Fibroblast of skin of right quadriceps (primary cell): ENCODE measurements at places on chromosomes 11 and 22.
A peak's percentile ranks its signal among the peaks of the same experiment; 100 is the strongest.

GRCh38 chr22:26751217-26751616, 93.8 kb downstream of the MIAT start:
- peak; percentile 54 for DNase-seq

GRCh38 chr11:128045094-128045725, 542.1 kb downstream of the ETS1 start:
- DNase-seq, result peak; percentile 57

- no peak for DNase-seq
Measured at GRCh38 chr11:112293614-112294013, 33.0 kb upstream of the PLET1 start.

- DNase-seq, result no peak
Measured at GRCh38 chr11:36039471-36039870, 95.6 kb downstream of the LDLRAD3 start.

GRCh38 chr11:110858547-110858921, 146.3 kb upstream of the ARHGAP20 start:
- no peak for DNase-seq

GRCh38 chr11:79285756-79286155, 155.1 kb downstream of the TENM4 start:
- peak; percentile 21 for DNase-seq

GRCh38 chr22:45033136-45033535, 23.3 kb upstream of the PHF21B start:
- DNase-seq, result no peak

DNA sequence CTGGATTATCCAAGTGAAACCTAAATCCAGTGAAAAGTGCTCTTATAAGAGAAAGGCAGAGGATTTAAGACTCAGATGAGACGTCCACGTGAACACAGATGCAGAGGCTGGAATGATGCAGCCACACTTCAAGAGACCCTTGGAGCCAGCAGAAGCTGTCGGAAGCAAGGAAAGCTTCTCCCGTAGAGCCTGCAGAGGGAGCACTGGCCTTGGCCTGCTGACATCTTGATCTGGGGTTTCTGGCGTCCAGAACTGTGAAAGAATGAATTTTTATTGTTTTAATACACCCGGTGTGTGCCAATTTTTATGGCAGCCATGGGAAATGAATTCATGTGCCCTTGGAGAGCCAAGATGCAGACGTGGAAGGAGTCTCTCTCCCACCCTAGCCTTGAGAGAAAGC, 407.0 kb upstream of the B3GAT1 start:
- no peak for DNase-seq

DNA sequence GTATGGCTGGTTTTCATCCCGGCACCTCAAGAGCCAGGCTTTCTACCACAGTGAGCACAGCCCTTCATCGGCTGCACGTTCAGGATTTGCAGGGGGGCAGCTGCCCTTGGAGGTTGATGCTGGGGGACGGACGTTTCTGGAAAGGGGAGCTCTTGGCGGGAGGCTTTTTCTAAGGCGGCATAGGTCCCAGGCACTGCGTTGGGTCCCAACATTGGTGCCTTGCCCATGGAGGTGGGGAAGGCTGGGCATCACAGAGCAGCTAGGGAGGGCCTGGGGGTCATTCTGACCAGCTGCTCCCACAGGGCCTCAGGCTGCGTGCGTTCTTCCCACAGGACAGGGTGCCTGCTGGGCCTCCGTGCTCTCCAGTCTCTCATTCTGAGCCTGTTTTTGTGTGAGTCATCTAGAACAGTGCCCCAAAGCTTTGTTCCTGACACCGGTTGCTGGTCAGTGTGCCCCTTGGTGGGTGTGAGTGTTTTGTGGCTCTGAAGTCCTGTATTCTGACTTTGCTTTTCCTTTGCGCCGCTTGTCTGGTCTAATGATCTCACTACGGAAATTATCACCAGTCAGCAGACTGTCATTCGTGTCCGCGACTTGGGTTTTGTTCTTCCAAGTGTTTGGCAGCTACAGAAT, 275.9 kb downstream of the TBC1D22A start:
- DNase-seq, result no peak

DNA sequence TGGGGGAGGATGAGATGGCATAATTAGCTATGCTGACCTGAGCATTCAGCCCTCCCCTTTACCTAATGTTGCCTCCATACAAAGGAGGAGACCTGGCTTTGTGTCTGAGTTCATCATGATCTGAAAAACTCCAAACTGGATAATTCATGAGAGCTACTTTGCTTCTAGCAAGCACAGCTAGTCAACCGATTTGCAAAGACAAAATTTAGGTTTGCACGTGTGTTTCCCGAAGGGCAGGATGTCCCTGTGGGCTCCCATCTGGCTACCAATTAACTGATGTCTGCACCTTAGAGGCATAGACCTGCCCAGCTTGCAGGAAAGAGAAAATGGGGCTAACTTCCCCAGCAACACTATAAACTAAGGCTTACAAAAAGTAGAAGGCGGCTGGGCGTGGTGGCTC, 42.2 kb upstream of the POU2AF1 start:
- no peak for DNase-seq

GRCh38 chr22:38285018-38285417, 12.2 kb upstream of the TMEM184B start:
- no peak for DNase-seq

GRCh38 chr11:20373147-20373546, 9.6 kb downstream of the HTATIP2 start:
- DNase-seq, result no peak

DNA sequence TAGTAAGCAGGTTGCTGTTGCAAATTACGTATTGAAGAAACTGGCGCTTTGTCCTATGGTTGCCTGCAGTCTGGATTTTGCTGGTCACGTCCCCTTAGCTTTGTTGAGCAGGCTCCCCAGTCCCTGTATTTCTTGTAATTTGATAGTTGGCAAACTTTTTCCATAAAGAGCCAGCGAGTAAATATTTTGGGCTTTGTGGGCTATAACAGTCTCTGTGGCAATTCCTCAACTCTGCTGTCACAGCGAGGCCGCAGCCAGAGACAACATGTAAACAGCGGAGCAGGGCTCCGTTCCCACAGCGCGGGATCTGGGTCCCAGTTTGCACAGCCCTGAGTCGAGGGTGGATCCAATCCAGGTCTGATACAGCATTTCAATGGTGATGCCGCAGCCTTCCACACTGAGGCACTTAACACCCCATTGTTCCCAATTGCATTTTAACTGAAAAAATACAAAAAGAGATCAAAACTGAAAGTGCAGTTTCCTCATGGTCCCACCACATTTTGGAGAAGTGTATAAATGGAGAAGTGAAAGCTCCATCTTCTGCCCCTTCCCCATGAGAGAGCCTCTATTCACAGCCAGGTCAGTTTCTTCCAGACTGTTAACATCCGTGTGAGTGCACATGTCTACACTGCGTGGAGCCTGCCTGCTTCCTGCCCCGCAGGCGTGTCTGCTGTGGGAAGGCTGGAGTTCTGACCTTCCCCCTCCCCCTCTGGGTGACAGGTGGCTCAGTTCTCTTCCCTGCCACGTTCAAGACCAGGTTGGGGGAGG, 89.1 kb downstream of the RPS6KA4 start:
- peak; percentile 29 for DNase-seq

DNA sequence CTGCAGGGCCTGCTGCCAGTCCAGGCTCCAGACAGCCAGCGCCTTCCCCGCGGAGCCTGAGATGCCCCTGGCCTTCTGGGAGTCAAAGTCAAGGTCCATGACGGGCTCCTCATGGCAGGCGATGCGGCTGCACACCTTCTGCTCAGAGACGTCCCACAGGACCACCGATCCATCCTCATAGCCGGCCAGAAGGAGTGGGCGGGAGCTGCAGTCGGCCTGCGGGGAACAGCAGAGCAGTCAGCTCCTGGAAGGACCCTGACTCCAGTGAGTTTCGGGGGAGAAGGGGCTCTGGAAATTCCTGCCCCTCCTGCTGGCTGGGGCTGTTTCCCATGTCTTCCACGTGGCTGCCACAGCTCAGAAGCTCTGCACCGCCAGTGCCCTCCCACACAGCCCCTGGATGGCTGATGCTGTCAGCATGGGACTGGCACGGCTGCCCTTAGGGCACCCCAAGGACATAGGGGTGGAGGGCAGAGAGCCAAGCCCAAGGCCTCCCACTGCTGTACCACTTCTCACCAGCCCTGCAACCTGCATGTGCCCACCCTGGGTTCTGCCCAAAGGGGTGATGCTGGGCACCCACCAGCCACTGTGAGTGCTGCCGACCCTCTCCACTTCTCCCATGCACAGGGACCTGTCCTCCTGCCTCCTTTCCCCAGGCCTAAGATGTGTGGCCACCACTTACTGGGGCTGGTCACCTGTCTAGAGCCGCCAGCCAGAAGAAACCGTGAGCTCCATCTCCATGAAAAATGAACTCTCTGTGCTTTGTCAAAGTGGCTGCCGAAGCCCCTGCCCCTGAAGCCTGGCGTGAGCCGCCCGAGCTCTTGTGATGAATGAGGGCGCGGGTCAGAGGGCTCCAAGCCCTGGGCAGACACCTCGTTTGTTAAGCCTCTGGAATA, 41.7 kb downstream of the TBX1 start:
- no peak for DNase-seq

DNA sequence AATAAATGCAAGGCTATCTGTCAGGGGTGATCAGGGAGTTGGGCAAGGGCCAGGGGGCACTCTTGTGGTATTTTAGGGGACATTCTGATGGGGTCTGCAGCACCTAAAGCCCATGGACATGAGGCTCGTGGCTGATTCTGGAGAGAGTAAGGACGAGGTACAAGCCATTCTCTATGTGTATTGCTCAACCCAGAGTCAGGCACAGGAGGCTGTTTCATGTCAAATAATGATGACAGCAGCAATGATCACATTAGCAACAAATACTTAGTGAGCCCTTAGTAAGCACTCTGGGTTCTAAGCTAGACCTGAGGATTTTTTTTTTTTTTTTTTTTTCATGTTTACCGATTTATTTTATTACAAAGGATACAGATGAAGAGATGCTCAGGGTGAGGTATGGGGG, 83.5 kb upstream of the THY1 start:
- no peak for DNase-seq

GRCh38 chr11:17389211-17389956, 925 bp upstream of the KCNJ11 start:
- DNase-seq, result peak; percentile 23

GRCh38 chr11:117204283-117205080, 5.3 kb downstream of the TAGLN start:
- DNase-seq, result no peak

DNA sequence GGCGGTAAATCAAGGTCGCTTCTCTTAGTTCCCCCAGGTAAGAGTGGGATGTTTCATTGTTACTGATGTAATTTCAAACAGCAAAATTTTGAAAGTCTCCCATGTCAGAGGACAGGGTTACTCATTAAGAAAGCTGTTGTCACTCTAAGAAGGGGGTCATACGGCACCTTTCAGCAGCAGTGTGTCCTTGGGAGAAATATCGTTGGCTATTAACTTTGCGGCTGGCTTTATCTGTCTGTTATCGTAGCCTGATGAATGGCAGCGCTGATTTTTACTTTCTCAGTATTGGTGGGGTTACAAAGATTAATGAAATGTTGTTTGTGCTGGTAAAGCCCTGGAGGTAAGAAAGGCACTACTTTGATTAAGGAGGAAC, 27.5 kb upstream of the FBXO3 start:
- DNase-seq, result no peak

- no peak for DNase-seq
Measured at GRCh38 chr11:106834567-106834966, 183.7 kb downstream of the GUCY1A2 start.

DNA sequence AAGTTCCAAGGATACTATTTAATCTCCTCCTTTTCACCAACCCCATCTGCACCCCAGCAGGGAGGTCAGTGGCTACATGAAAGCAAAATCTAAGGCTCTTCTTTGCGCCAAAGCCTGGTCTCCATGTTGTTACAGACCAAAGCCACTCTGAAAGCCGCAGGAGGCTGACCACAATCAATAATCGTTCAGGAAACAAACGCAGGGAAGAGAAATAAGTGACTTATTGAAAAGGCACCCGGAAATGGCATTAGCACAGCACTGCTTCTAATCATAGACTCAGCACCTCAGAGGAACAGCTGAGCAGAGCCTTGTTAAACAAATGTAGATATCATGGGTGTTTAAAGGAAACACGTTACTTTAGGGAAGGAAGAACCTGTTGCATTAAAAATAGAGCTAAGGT, 183.9 kb downstream of the KIRREL3 start:
- DNase-seq, result peak; percentile 47

DNA sequence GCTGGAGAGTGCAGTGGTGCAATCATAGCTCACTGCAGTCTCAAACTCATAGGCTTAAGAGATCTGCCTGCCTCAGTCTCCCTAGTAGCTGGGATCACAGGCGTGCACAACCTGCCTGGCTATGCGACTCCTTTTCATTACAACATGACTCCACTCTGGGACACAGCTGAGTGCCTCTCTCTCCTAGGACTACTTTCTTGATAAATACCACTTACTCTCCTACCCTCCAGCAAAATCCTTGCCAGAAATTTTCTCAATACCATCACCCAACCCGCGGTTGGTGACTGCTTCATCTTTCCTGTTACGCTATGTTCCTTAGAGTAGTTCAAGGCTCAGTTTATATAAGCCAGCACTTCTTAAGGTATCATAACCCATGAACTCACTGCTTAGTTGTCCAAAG, 26.9 kb downstream of the ARFGAP3 start:
- no peak for DNase-seq

DNA sequence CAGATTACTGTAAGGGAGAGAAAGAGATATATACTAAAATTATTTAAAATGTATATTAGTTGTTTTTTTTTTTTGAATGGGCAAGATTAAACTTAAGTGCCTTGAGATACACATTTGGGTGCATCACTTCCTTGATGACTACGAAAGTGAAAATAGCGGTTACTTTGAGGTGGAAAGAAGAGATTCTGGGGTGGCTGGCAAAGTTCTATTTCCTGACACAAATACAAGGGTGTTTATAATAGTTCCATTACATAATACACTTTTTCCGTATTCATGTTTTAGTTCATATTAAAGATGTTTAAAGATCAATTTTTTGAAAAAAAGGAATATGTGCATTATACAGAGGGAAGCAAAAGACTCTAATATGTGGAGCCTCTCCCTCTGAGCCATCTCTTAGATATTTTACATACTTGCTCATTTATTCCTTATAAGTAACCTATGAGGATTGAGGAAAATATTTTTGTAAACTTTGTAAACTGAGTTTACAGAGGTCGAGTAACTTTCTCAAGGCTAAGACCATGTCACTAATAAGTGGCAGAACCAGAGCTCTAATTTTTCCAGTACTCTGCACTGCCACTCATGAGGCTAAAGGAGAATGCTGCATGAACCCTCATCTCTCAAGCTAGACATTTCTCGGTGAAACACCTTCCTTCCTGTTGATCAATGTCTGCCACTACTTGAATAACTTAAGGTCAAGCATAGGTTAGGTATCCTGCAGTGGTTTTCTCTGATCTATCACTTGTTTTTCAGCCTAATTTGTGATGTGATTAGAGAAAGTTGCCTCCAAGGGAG, 58.6 kb downstream of the DDIAS start:
- no peak for DNase-seq

- no peak for DNase-seq
Measured at GRCh38 chr11:103327721-103328120, 218.5 kb downstream of the DYNC2H1 start.

- no peak for DNase-seq
Measured at GRCh38 chr11:45290586-45290985, 4.4 kb upstream of the SYT13 start.

GRCh38 chr22:18013947-18014346, 10.4 kb downstream of the MICAL3 start:
- DNase-seq, result no peak

GRCh38 chr22:44931077-44931540, 78.7 kb downstream of the PHF21B start:
- DNase-seq, result peak; percentile 23
